Activated naive CD4-positive, alpha-beta T cell treated with anti-CD3 and anti-CD28 coated beads, Interleukin-2, amount 10 ng/mL, durations not matched to agents 7 days and 5 days (primary cell): ENCODE measurements at places on chromosomes 3 and 15.

DNA sequence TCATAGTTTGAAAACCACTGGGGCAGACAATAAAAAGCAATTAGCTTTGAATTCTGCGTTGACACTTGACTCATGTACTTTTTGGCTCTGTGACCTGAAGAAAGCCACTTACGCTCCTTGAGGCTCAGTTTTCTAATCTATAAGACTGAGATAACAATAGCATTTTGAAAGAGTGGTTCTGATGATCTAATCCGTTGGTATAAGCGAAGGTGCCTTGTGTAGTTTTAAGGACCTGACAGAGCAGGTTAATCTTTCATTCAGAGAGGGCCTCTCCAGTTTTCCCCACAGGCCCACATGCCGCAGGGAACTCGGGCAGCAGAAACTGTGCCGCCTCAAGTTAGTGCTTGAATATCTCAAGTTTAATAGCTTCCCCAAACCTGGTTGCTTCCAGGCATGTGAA lies 306.0 kb upstream of the GBE1 start:
- no peaks in the 10 kb centered on the region for H3K4me1 ChIP-seq
- no peak overlapping the region for H3K4me3 ChIP-seq
- no peak overlapping the region for H3K27ac ChIP-seq

DNA sequence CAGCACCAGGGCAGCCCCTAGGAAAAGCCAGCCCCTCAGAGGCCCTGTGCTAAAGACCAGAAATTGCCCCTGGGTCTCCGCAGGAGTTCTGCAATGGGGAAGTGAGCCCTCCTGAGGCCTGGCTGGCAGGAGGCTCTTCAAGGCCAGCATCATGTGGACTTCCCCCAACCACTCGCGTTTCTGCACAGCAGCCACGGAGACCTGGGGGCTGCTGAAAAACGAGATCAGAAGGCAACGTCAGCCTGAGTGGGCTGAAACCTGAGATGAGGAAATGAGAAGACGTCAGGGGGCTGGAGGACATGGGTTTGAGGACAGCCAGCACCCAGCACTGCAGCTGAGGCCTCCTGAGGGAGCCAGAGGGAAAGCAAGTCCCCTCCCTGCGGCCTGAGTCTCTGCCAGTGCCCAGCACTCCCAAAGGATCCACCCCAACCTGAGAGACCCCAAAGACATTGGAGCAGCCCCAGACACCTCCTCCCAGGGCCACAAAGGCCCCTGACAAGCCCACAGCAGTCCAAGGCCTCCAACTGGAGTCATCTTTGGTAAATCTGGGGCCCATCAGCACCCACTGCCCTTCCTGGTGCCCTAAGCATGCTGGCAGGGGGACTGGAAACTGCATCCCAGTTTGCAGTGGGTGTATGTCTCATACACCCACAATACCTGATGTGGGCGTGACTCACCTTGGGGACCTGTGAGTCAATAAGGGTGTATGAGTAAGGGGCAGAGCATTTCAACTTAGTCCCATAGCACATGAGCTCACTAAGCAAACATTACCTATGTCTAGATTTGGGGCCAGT lies 29.2 kb upstream of the CYP11A1 start:
- H3K4me1 ChIP-seq: peaks cover 64% of the 10 kb centered on the region
- DNase-seq: no peak
- no peaks in the 10 kb centered on the region for H3K27me3 ChIP-seq
- H3K27ac ChIP-seq: peak overlapping the region; percentile 49
- H3K4me3 ChIP-seq: no peak overlapping the region

- H3K4me1 ChIP-seq: no peaks in the 10 kb centered on the region
- H3K27me3 ChIP-seq: peaks cover 23% of the 10 kb centered on the region
- H3K27ac ChIP-seq: peak overlapping the region; percentile 33
- no peaks in the 10 kb centered on the region for H3K36me3 ChIP-seq
- no peak overlapping the region for H3K4me3 ChIP-seq
These were observed 15.3 kb upstream of the PHC3 start for GRCh38 chr3:170196833-170197232.

DNA sequence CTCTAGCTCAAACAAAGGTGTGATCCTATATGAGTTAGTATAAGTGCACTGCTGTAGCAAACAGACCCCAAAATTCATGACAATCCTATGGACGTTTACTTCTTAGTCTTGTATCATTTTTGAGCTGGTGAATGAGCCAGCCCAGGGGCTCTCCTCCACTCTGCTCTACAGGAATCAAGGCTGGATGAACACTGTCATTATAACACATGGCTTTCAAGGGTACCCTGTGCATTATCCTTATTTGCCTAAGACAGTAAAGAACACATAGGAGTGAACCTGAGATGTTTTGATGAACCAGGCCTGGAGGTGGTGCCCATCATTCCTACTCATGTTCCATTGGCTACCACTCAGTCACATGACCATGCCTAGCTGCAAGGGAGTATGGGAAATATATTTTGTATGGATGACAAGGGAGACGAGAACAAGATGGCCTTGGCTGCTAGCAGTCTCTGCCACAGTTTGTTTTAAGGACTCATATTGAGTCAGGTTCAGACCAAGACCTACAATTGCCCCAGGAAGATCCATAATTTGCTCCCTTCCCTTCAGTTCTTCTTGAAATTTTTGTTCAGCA lies 107.4 kb upstream of the HES1 start:
- H3K4me3 ChIP-seq: no peak overlapping the region
- no peaks in the 10 kb centered on the region for H3K36me3 ChIP-seq
- peaks cover 38% of the 10 kb centered on the region for H3K27me3 ChIP-seq

DNA sequence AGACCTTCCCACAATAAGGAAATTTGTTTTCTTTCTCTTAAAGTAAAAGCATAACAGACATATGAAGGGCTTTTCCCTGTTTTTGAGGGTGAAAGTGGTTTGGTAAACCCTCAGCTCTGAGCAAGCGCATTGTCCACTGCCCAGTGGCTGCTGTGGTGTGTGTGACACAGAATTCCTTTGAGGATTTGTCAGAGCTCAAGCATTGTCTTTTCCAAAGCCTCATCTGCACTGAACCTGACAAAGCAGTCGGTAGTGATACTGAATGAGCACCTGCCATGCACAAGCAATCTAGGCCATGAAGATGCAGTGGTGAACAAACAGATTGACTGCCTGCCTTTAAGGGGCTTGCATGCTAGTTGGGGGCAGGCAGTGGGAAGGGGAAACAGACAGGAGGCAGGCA lies 128.3 kb downstream of the PLCL2 start:
- no peaks in the 10 kb centered on the region for H3K27me3 ChIP-seq
- no peak for DNase-seq
- no peak overlapping the region for H3K27ac ChIP-seq

DNA sequence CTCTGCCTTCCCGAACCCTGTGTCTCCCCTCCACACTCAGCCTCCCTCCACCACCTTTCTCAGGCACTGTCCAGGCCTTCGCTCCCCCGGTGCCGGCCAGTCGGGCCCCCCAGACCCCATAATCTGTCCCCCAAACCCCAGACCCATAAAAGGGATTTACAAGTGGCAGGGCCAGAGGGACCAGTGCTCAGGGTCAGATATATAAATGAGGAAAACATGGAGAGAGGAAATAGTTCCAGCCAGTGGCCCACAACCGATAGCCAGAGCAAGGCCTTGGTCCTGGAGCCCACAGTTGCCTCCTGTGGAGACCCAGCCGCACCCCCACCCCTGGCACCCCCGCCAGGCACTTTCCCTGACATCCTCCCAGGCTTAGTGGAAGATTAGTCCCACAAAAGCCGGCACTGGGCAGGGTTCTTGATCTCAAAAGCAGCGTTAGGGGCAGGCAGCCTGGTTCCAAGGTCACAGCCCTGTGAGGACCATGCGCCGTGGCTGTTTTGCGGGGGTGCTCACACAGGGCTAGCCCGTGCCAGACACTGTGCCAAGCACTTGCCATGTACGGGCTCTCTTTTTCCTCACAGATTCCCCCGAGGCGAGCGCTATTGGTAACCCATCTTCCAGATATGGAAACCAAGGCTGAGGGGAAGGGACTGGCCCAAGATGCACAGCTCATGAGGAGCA lies 1.1 kb upstream of the PLXND1 start:
- peaks cover 87% of the 10 kb centered on the region for H3K27me3 ChIP-seq
- H3K36me3 ChIP-seq: peaks cover 2% of the 10 kb centered on the region
- H3K4me3 ChIP-seq: peak overlapping the region; percentile 72
- H3K4me1 ChIP-seq: peaks cover 15% of the 10 kb centered on the region

- no peak overlapping the region for H3K4me3 ChIP-seq
- peak overlapping the region; percentile 56 for H3K27ac ChIP-seq
- peaks cover 29% of the 10 kb centered on the region for H3K4me1 ChIP-seq
- H3K36me3 ChIP-seq: peaks cover 8% of the 10 kb centered on the region
These were observed 245.6 kb upstream of the SATB1 start for GRCh38 chr3:18670759-18671158.

DNA sequence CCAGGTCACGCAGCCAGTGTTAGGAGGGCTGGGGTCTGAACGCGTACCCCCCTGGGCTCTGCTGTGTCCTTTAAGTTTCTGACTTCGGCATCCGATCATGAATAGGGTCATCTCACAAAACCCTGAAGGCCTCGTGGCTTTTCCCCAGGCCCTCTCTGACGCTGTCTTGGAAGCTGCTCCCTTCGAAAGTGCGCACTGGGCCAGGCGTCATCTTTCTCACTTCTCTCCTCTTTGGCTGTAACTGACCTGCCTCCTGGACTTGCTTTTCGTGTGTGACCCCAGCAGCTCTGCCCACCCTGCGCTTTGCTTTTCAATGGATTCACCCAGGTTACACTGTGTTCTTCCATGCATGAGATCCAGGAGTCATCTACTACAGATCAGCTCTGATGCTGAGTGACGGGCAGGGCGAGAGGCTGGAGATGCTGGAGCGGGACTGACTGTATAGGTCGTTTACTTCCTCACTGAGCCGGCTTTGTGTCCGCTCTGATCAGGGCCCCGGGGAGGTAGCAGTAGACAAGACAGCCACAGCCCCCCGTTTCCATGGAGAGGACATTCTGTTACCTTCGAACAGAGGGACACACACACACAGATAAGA lies 45.0 kb upstream of the PCSK6 start:
- peaks cover 11% of the 10 kb centered on the region for H3K27me3 ChIP-seq
- H3K4me3 ChIP-seq: no peak overlapping the region
- H3K36me3 ChIP-seq: no peaks in the 10 kb centered on the region
- no peaks in the 10 kb centered on the region for H3K4me1 ChIP-seq
- no peak overlapping the region for H3K27ac ChIP-seq
- DNase-seq: no peak

DNA sequence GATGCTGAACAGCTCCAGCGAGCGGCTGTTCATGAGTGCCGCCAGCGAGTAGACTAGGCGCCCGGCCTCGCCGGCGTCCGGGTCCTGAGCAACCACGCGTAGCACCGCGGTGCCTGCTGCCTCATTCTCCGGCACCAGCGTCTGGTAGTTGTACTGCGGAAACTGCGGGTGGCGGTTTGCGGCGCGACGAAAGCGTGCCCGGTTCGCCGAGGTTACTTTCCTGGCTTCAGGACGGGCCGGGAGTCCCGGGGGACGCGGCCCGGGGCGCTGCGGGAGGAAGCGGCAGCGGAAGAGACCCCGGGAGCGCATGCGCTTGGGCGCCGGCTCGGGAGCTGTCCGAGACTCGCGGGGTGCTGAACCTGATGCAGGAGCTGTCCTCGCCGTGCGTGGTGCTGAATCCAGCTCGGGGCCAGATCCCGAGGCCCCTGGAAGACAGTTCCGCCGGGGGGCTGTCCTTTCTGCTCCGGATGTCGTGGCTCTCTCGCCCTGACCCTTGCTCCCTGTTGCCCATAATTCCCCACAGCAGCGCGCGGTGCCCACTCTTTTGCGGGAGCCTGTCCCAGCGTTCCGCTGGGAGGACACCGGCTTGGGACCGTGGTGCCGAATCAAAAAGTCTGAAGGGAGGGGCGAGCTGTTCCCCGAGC lies 1.1 kb downstream of the CELSR3 start:
- H3K36me3 ChIP-seq: peaks cover 6% of the 10 kb centered on the region
- peak; percentile 84 for DNase-seq
- peaks cover 34% of the 10 kb centered on the region for H3K4me1 ChIP-seq
- H3K27ac ChIP-seq: peak overlapping the region; percentile 52
- H3K27me3 ChIP-seq: peaks cover 72% of the 10 kb centered on the region
- peak overlapping the region; percentile 45 for H3K4me3 ChIP-seq

DNA sequence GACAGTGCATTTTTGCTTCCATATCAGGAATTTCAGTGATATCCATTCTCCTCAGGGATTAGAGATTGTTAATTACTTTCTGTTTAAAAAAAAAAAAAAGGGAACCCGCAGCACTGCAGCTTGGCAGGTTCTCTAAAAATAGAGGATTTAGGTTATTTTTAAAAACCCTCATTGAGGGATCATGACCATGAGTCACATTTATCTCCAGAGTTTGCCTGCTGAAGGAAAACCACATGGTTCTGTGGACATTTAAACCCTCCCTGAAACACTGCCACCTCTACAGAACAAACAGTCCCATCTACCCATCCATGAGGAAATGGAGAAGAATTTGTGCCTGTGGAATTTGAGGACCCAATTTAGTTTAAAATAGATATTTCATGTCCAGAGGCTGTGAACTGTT lies 66.2 kb upstream of the UBE2E1 start:
- H3K27me3 ChIP-seq: peaks cover 24% of the 10 kb centered on the region
- H3K27ac ChIP-seq: no peak overlapping the region
- no peak for DNase-seq
- H3K4me3 ChIP-seq: no peak overlapping the region
- H3K36me3 ChIP-seq: no peaks in the 10 kb centered on the region

- peak overlapping the region; percentile 98 for H3K27ac ChIP-seq
- H3K36me3 ChIP-seq: peaks cover 3% of the 10 kb centered on the region
- H3K27me3 ChIP-seq: peaks cover 11% of the 10 kb centered on the region
- H3K4me3 ChIP-seq: peak overlapping the region; percentile 98
- no peak for DNase-seq
- H3K4me1 ChIP-seq: peaks cover 27% of the 10 kb centered on the region
These were observed 1.2 kb upstream of the TCAIM start for GRCh38 chr3:44337248-44337785.

DNA sequence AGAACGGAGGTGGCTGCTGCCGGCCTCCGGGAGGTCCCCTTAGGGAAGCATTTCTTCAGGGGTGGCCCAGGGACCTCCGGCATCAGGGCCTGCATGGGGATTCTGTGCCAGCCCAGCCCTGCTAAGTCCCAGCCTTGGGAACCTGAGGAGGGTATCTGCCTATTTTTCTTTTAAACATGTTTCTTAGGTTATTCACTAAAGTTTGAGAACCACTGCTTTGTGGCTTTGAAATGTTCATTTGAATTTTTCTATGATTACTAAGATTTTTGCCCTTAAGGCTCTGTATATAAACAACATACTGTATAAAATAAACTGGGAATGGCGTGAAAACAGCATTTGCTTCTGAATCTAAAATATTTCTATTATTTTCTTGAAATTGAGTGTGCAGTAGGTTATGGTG lies 24.4 kb downstream of the FAN1 start:
- no peak for DNase-seq
- H3K27me3 ChIP-seq: no peaks in the 10 kb centered on the region
- peaks cover 32% of the 10 kb centered on the region for H3K36me3 ChIP-seq
- no peak overlapping the region for H3K4me3 ChIP-seq
- H3K27ac ChIP-seq: no peak overlapping the region
- H3K4me1 ChIP-seq: peaks cover 2% of the 10 kb centered on the region

GRCh38 chr3:36907911-36908646 lies 36.8 kb downstream of the TRANK1 start:
- no peaks in the 10 kb centered on the region for H3K27me3 ChIP-seq
- peak overlapping the region; percentile 97 for H3K4me3 ChIP-seq
- peaks cover 21% of the 10 kb centered on the region for H3K36me3 ChIP-seq
- peak overlapping the region; percentile 98 for H3K27ac ChIP-seq
- H3K4me1 ChIP-seq: peaks cover 68% of the 10 kb centered on the region

GRCh38 chr15:83248151-83249029 lies 36.1 kb downstream of the BNC1 start:
- peak; percentile 40 for DNase-seq
- no peak overlapping the region for H3K4me3 ChIP-seq
- H3K4me1 ChIP-seq: no peaks in the 10 kb centered on the region
- H3K36me3 ChIP-seq: no peaks in the 10 kb centered on the region
- no peak overlapping the region for H3K27ac ChIP-seq

GRCh38 chr3:63655519-63655918 lies 3.0 kb downstream of the SNTN start:
- H3K36me3 ChIP-seq: no peaks in the 10 kb centered on the region
- H3K4me1 ChIP-seq: no peaks in the 10 kb centered on the region
- H3K4me3 ChIP-seq: no peak overlapping the region
- no peaks in the 10 kb centered on the region for H3K27me3 ChIP-seq
- H3K27ac ChIP-seq: no peak overlapping the region
